Renal cortex interstitium (tissue), 15 donors: ENCODE measurements at places on chromosomes 16 and 17.

DNA sequence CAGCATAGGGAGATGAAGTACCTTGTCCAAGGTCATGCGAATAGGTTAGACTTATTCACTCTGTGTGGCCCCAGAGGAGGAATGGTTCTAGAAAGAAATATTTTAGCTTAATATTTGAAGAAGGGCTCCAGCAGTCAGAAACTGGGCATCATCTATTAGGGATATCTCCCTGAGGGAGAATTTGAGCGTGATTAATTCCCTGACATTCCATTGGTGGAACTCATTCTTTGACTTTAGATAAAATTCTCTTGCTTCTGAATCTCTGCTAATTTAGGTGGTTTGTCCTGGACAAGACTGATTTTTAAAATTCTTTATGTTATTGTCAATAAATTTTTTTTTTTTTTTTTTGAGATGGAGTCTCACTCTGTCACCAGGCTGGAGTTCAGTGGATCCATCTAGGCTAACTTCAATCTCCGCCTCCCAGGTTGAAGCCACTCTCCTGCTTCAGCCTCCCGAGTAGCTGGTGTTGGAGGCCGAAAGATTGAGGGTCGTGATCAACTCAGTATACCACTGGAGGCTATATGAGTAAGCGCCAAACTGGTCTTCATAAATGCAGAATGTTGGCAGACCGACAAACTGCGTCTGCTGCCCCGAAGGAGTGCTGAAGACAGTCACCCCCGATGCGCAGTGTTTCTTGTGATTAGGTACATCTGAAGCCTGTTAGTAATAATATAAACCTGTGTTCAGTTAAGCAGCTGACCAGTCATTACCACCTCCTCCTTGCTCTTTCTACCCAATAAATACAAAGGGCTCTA lies 267.9 kb upstream of the HSBP1 start:
- no peak for DNase-seq

DNA sequence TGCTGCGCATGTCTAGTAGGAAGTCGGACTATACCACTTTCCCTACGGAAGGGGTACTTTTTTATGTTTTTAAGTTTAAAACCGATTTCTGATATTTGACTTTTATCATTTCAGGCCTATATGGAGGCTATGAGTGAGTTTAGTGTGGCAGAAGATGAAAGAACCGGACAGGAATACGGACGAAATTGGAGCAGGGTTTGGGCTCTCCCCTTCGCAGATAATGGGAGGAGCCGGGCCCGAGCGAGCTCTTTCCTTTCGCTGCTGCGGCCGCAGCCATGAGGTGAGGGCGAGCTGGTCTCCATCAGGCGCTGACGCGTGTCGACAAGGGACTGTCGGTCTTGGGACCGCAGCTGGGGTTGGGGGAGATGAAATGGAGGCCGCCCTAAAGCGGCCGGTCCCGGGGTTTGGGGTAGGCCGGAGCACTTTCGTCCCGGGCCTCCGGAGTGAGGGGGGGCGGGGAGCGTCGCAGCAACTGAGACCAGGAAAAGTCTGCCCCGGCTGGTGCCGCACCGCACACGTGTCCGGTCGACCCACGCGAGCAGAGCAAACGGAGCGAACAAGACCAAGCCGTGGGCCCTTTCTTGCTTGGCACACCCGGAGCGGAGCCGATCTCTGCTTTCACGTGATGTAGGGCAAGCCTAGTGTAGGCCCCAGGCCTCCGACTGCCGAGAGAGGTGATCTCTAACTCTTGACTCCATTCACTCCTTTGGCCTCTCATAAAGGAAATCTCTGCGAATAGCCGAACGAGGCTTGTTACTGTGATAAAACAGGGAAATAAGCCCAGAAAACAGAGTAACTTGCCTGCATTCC lies at the start of gene RPL19:
Gene RPL19 (plus strand): TSS at position 214 of the 810 bp plus-strand sequence. CDS start 62 bp downstream, at position 276.
- peak; percentile 72 for DNase-seq

- DNase-seq, result no peak
These were observed 46.7 kb downstream of the C17orf67 start for GRCh38 chr17:56786989-56787482.

- no peak for DNase-seq
These were observed 41.2 kb upstream of the ADCY9 start for GRCh38 chr16:4157376-4157825.

DNA sequence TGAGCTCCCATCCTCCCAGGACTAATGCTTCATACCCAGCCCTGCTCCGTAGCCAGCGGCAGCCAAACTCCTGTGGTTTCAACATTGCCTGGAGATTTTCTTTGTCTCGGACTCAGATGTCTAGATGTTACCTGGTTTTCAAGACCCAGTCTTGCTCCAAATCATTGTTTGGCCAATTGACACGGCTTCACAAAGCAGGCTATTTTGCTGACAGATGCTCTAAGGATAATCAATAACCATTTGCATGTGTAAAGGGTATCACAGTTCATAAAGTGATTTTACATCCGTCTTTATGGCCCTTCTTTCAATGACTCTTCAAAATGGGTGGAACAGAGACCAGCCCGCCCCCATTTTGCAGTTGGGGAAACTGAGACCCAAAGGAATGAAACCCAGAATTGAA lies 153.4 kb downstream of the SALL1 start:
- DNase-seq, result no peak

DNA sequence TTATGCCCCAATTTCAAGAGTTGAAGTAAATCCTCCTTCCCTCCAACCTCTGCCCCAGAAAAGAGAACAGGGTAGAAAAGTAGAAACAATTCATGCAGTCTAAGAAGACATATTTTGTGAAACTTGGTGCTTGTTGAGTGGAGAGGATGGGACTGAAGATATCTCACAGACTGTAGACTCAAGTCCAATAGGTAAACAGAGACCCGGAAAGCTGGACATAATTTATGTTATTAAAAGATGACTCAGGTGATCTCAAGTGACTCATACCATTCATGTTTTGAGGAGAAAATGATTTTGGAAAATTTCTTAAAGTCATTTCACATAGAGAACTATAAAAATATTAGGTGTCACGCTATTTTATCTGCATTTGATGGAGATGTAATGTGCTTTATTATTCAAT lies 203.1 kb upstream of the SOX9 start:
- DNase-seq, result no peak

DNA sequence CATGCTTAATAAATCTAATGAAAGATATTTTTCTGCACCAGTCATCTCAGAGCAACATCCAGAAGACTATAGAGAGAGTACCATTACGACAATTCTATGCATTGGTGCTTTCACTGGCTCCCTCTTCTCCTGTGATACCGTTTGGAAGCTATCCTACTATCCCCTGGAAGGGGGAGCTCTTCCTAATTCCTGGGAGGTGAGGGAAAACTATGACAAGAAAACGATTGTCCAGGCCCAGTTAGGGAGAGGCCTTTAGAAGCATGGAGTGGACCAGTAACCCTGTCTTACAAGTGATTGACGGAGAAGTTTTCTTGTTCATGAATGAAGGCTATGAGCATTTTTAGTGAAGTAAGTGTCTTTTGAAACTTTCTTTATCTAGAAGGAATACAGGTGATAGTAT lies 150.2 kb downstream of the TANC2 start:
- DNase-seq, result no peak

- peak; percentile 24 for DNase-seq
These were observed 2.9 kb upstream of the SCIMP start for GRCh38 chr17:5237541-5238016.

GRCh38 chr16:79190542-79190941 lies 410.0 kb downstream of the MAF start:
- no peak for DNase-seq

DNA sequence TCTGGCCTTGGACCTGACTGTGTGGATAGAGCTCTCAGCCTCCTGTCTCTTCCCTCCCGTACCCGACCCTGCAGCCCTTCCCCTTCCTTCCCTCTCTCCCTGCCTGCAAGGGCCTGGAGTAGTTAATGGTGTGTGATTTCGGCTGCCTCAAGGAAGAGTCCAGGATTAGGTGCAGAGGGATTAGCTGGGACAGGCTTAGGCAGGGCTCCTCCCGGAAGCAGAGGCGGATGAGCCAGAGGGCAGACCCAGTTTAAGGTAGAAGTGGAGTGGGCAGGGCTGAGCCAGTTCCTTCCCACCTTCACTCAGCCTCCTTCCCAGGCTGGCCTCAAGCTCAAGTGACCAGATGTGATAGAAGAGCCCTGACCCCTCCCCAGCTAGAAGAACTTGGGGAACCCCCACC lies 16.8 kb downstream of the GUCY2D start:
- no peak for DNase-seq

- DNase-seq, result no peak
These were observed 17.8 kb upstream of the CRK start for GRCh38 chr17:1473841-1474240.

DNA sequence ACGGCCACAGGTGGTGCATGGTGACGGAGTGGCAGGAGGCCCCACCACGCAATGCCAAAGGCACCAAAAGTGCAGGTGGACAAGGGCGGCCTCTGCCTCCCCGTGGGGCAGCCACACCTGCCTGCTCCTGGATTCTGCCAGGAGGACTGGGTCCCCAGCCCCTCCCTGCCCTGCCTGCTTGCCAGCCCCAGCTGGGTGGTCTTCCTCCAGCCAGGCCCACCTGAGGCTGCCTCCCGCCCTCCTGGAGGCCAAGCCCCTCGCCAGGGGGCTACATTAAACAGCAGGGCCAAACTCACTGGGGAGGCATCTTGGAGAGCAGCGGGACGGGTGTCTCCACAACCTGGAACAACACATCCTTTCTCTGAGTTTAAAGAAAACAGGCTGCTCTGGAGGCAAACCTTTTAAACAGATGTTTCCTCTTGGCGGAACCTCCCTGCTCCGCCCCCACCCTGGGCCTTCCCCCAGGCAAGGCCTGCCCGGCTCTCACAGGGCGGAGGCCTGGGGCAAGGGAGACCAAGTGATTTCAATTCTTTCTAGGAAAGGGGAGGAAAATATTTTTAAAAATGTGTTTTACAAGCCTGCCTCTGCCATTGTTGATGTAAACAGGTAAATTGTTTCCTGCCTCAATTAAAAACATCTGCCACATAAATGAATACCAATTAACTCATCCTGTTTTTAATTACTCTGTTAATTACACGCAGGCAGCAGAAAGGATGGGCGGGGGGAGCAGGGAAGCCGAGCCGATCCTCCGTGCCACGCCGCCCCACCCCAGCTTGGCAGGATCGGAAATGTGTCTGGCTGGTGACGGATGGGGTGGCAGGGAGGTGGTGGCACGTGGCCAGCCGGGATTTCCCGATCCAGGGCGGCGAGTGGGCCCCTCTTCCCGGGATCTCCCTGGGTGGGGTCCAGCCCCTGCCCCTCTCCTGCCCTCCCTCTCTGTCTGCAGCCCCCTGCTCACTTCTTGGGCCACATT lies 54.4 kb upstream of the PABPN1L start:
- no peak for DNase-seq

DNA sequence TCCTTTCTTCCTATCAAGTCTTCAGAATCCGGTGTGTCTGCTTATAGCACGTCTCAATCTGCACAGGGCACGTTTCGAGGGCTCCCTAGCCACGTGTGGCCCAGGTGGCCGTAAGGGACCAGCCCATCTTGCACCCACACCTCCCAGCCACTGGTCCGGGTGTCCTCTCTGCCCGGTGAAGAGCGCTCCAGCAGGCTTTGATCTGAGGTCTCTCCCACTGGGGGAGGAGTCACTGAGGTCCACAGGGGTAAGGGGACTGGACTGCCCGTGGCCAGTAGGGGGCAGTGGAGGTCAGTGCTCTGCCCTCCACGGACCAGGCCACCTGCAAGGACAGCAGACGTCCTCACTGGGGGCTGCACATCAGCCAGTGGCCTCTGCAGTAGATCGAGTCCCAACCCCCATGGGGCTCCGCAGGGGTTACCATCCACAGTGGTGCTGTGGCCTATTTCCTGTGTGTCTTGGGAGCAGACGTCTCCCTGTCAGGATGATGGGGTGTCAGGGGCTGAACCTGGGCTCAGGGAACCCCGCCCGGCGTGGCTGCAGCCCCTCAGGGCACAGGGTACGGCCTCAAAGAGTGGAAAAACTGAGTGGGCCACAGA lies 204.1 kb upstream of the CIBAR2 start:
- no peak for DNase-seq

DNA sequence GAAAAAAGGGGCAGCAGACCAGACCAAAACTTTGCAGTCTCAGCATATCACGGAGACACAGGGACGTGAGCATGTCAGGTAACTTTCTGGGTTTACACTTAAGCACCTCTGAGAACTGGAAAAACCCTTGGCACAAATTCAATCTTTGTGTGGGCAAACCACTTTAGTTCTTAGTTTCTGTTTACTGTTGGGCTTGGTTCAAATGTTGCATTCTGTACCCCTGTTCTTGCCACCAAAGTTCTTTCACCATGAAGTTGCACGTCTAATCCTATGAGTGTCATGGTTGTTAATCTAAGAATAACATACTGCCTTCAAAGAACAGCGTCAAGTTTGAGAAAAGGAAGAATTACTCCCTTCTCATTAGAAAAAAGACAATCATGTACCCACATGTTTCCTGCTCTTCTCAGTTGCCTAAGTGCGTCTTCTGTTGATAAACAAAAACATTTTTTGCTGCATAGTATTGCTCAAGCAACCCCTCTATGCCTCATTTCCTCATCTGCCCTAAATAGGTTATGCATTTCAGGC lies 11.6 kb downstream of the KRT33A start:
- no peak for DNase-seq

GRCh38 chr17:29667969-29668368 lies 45.3 kb upstream of the CORO6 start:
- no peak for DNase-seq

GRCh38 chr17:72789711-72790110 lies 302.8 kb downstream of the SLC39A11 start:
- no peak for DNase-seq

GRCh38 chr17:75778861-75779249 lies 5.8 kb upstream of the UNK start:
- DNase-seq, result no peak

DNA sequence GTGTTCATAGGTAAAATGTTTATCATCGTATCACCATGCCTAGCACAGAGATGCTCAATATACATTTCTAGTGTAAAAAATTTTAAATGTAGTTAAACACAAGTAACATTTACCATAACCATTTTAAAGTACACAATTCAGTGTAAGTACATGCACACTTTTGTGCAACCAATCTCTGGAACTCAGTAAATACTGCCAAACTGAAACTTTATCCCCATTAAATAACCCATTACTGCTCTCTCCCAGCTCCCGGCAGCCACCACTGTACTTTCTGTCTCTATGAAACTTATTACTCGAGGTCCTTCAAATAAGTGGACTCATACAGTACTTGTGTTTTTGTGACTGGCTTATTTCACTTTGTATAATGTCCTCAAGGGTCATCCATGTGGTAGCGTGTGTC lies 29.0 kb downstream of the RMI2 start:
- no peak for DNase-seq

GRCh38 chr16:84098939-84099338 lies 17.8 kb downstream of the MBTPS1 start:
- DNase-seq, result no peak

- no peak for DNase-seq
These were observed 8.9 kb downstream of the DUS2 start for GRCh38 chr16:68031951-68032350.
